PC-3 (cell line): ENCODE measurements at places on chromosomes 6 and 20. TPM values are rescaled to one million over a fixed set of nuclear protein-coding genes. Genes with fewer than 3 reads are reported as not detected.

DNA sequence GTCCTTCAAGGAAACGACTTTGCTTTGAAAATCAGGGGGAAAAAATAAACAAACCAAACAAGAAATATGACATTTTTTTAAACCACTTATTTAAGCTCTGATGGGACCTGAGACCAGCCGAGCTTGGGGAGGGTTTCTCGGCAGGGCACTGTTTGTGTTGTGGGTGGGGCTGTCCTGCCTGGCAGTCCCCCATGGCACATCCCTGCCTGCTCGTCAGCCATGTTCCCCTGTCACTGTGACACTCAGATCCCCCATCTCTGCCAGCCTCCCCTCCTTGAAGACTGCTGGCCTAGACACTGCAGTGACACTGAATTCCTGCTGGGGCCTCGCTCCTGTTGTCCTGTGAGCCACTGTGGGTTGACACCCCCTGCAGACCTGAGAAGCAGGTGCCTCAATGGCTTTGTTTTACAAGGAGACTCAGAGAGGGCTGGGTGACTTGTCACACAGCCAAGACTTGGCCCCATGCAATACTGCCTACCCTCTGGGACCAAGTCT, 95.1 kb upstream of the PTPN1 start:
- DNase-seq: peak; percentile 89

- DNase-seq: no peak
These were observed 10.8 kb downstream of the DYNLRB1 start for GRCh38 chr20:34527016-34527415.

DNA sequence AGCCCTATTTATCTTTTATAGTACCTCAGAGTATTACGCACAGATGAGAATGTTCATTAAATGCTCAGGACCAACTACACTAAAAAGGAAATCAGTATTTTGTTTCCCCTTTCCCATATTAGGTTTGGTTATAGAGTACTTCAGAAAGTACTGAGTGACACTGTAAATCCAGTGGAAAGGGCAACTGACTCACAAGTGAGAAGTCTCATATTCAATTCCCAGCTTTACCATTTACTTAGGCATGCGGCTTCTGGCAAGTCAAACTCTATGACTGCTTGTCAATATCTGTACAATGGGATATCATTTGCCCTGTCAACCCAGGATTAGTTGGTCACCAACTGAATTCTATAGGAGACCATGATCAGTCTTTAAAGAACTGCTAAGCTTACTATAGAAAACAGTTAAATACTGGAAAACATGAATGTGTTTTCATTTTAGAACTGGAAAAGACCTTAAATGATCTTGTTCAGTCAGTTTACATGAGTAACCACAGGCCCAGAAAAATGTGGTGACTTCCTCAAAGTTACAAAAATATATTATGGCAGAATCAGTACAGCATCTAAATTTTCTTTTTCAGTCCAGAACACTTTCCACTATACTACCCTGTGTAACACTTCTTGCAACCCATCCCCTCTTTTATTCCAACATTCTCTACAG, 3.6 kb downstream of the MAP3K7 start:
- no peak for DNase-seq

- DNase-seq: no peak
These were observed 9.2 kb upstream of the BNIP5 start for GRCh38 chr6:36345681-36346466.

DNA sequence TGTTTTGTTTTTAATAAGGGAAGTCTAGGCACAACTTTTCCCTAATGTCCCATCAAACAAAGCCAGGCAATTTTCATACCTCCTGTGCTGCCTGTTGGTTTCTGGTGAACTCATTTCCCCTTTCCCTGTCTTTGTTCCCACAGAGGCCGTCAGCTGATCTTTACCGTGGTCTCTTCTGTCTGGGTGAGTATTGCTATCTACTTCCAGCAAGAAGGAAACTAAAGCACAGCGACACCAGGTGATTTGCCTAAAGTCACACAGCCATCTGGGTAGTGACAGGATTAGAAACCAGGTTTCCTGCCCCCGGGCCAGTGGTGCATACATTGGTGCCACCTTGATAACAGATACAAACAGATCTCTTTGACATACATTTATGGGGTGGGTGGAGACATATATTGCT, 59.6 kb downstream of the RAB44 start:
- no peak for DNase-seq

DNA sequence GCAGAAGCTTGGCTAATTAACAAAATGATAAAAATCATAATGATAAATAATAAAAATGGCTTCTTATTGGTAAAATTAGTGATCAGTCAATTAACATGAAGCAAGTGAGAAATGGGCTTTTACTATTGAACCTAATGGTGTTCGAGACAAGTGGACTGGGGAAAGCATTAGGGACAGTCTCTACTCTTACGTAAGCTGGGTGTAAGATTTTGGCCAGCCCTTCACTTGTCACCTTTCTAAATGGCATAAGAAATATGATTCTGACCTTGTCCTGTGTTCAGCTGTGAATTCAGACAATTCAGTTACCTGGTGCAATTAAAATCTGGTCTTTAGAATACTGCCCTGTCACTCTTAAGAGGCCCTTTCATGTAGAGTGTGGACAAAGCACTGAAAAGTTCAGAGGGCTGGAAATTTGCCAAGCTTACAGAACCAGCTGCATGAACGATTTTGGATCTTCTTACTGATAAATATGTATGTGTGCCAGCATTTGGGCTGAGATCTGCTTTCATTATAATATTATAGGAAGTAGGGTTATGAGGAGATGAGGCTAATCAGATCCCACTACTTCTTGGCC, 115.9 kb downstream of the QRSL1 start:
- no peak for DNase-seq

GRCh38 chr6:117733341-117733740, 58.1 kb downstream of the NUS1 start:
- DNase-seq: peak; percentile 29

- no peak for DNase-seq
These were observed 38.0 kb upstream of the VGLL2 start for GRCh38 chr6:117227245-117227962.

- DNase-seq: peak; percentile 90
These were observed 13.4 kb upstream of the BTN3A2 start for GRCh38 chr6:26351544-26351953.

GRCh38 chr6:170049641-170050561, 241.0 kb downstream of the DLL1 start:
- no peak for DNase-seq

Gene PHACTR1
- not detected in 2 replicates for total RNA-seq

Gene B3GAT2
- total RNA-seq: not detected in 2 replicates

Gene ZNF334
- 0.52 and 0.58 TPM in 2 replicates for total RNA-seq

Gene CDH22
- total RNA-seq: not detected in 2 replicates

Gene PRR18
- not detected in 2 replicates for total RNA-seq
